Left lung (tissue), 14 donors: ENCODE measurements at places on chromosomes 1 and 21.

DNA sequence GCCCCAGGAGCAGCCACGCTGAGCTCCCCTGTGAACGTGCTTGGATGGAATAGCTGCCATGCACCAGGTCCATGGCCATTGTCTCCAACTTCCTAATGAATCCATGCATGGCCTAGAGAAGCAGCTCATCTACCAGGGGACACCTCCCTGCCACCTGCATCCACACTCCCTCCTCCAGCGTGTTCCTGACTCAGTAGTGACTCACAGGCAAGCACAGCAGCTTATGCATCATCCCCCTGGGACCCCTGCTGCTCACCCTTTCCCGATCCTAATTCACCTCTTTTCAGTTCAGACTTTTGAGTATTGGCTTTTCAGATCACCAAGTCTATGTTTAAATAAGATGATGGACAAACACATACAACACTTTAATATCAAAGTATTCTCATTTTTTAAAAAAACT, 39.9 kb upstream of the TADA1 start:
- no peak for DNase-seq

- DNase-seq = no peak
Observed at GRCh38 chr21:34950980-34951379, 98.1 kb downstream of the RUNX1 start.

- no peak for DNase-seq
Observed at GRCh38 chr1:154876842-154877369, 6.8 kb upstream of the KCNN3 start.

DNA sequence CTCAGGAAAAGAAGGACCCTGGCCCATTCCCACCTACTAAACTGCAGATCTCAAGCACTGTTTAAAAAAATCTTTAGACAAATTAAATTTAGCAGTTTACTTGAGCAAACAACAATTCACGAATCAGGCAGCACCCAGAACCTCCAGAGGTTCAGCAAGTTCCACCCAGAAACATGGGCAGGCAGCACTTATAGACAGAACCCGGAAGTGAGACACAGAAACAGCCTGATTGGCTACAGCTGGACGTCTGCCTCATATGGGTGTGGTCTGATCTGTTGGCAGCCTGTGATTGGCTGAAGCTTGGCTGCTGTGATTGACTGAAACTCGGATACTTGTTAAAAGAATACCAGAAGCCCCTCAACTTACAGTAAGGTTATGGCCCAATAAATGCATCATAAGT, 34.7 kb upstream of the COL6A2 start:
- DNase-seq = no peak

DNA sequence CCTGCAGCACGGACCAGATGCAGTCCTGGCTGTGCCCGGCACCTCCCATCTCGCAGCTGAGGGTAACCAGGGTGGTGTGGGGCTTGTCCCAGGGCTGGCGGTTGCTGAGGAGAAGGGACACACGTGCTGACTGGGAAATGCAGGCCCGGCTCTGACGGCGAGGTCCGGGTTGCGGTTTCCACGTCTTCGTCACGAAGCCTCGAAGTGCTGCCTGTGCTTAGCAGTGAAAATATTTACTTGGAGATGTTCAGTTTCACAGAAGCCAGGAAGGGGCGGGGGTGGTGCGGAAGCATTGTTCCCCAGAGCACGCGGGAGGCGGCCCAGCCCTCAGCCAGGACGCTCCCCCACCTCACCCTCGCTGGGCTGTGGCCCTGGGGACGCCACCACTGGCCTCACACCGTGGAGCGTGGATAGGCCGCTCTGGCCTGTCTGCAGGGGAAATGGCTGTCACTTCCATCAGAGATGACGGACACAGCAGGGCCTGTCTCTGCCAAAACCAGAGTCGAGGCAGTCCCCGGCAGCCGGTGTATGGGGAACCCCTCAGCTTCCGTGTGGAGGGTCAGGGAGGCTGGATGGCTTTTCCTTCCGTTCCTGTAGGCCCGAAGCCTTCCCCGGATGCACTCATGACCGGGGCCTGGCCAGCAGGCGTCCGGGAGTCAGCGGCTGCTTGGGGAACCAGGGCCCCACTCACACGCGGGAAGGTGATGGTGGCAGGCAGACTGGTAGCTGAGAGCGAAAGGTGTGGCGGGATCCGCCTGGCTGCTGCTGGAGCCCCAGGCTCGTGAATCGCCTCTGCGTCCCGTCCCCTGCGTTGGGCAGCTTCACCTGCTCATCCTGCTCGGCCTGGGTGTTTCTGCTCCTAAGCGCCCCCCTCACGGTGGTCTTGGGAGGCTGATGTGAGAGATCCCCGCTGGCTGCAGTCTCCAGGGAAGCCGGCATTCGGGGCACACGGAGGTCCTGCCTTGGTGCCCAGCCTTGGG, 14.7 kb upstream of the POFUT2 start:
- peak; percentile 47 for DNase-seq

DNA sequence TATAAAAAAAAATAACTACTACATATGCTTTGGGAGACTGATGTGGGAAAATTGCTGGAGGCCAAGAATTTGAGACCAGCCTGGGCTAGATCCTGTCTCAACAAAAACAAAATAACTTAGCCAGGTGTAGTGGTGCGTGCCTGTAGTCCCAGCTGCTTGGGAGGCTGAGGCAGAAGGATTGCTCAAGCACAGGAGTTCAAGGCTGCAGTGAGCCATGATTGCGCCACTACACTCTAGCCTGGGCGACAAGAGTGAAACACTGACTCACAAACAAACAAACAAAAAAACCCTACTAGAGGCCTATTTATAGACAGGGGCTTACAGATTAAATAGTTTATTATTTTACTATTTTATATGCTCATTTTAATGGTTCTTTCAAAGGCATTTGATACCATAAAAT, 80.0 kb downstream of the LHX4 start:
- peak; percentile 77 for DNase-seq

GRCh38 chr1:21779613-21780521, 3.1 kb downstream of the USP48 start:
- DNase-seq = no peak

- no peak for DNase-seq
Observed at GRCh38 chr1:15955552-15955951, 20.3 kb downstream of the ZBTB17 start.

DNA sequence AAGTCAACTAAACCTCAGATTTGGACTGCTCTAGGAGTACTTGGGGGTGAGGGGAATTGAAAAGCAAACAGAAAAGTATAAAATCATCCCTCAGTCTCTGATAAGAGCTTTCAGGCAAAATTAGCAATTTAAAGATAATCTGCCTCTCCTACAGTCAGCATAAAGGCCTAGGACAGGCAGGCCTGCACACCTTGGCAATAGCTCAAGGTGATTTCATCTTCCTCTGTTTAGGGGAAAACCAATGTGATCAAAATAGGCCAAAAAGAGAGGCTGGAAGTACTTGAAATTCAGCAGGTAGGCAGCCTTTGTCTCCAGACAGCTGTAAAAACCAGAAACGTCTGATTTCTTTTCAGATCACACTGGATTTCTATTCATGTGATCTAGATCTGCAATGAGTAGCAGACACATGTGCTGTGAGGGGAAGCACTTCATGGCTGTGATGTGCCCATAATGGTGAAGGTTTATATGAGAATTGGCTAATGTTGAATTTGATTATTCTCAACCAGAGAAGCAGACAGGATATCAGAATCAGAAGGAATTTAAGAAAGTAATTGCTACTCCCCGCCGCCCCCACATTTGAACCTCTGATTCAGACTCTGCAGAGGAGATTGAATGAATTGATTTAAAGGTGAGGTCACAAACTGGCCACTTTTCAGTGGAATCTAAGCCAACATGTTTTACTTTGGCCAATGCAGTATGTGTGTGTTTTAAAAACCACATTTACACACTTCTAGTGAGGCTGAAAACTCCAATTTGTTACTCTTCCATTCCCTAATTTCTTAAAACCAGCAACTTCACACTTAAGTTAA, 45.8 kb upstream of the DNASE2B start:
- DNase-seq = no peak

DNA sequence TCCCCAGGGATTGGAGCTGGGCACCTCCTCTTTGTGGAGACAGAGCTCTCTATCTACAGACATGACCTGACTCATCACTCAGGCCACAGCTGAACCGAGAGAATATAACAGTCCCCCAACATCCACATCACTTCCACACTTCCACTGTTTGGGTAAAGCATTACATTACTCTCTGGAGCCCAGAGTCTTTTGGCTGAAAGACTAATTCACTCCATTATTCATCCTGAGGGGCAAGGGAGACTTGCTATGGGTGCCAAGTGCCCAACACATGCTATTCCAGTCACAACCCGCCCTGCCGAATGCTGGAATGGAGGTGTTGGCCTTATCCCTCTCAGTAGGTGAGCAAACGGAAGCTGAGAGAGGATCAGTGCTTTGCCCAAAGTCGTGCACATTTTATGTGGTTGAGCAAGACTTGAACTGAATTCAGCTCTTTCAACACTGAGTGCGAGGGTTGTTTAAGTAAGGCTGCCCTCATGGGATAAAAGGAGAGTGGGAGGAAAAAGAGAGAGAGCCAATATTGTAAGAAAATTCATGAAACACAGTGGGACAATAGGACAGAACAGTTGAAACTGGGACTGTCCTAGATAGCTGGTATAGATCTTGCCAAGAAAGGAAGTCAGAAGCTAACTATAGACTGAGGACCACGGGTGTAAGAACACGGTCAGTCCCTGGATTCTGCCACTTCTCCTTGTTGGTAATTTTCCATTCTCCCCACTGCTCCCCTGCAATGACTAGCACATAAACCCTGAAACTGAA, 13.5 kb upstream of the CHI3L1 start:
- peak; percentile 55 for DNase-seq

GRCh38 chr21:33427051-33427450, 23.8 kb downstream of the IFNGR2 start:
- DNase-seq = peak; percentile 28
